ENCODE measurements at places on chromosomes 1 and 21.

- no peak for DNase-seq
These were observed 112.7 kb upstream of the BACE2 start for GRCh38 chr21:41055266-41055665.

DNA sequence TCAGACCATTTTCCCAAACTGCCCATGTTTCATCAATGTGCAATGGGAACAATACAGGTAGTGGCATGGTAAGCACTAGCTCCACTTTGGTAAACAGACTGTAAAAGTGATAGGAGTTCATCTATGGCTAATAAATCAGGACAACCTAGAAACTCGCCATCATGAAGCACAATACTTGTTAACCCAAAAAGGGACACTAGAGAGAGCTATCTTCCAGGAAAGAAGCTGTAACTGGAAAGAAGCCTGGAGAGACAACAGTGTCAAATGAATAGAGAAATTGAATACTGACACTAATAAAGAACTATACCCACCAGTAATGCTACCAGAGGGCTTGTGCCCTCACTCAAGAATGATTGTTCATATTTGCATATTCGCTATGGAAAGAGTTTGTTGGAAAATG lies 164.7 kb upstream of the RGS18 start:
- DNase-seq: no peak

DNA sequence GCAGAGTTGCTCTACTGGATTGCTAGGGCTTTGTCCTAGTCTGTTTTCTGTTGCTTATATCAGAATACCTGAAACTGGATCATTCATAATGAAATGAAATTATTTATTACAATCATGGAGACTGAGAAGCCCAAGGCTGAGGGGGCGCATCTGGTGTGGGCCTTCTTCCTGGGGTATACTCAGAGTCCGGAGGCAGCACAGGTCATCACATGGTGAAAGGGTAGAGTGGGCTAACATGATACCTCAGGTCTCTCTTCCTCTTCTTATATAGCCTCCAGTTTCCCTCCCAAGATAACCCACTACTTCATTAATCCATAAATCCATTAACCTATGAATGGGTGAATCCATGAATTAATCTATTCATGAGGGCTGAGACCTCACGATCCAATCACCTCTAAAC lies 667.6 kb upstream of the NCAM2 start:
- no peak for DNase-seq

- DNase-seq: no peak
These were observed 24.0 kb upstream of the C1orf21 start for GRCh38 chr1:184362876-184363275.

DNA sequence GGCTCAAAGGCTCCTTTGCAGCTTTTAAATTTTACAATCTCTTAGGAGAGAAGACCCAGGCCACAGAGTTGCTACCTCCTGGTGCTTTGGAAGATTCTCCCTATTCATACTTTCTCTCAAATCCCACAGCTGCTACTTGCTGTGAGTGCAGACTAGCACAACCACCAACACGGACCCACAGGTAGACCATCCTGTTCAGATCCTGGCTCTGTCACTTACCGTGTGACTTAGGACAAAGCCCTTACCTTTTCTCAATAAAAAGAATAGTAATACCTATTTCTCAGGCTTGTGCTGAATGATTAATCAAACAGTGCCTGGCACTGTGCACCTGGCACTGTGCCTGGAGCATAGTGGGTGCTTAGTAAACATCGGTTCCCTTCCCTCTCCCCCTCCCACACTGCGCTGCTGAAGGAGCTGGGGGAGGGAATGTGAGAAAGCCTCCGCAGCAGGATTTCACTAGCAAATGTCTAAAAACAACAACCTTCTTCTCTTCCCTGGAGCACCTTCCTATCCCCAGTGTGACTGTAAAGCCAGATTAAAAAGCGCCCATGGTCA lies 81.7 kb downstream of the PGM1 start:
- DNase-seq: no peak

GRCh38 chr1:89190017-89190416 lies 8.7 kb downstream of the GBP4 start:
- no peak for DNase-seq

DNA sequence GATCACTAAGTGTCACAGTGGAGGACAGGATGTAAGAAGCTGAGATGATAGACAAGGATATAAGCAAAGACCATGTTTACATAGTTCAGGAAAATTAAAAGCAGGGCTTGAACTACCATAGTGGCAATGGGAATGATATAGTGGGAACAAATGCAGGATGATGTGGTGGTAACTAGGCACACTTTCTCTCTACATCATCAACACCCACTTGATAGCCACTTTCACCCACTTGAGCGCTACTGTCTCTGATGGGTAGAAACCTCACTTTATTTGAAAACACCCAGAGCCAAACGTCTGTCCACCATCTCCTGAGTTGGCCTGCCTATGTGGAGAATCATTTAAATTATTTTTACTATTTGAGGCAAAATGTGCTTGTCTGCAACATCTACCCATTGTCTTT lies 305.0 kb upstream of the ST6GALNAC5 start:
- no peak for DNase-seq

GRCh38 chr1:12346483-12347151 lies 116.8 kb downstream of the VPS13D start:
- no peak for DNase-seq

GRCh38 chr21:17585875-17586450 lies 26.7 kb downstream of the BTG3 start:
- DNase-seq: peak; percentile 29

- DNase-seq: no peak
These were observed 4.1 kb upstream of the KRTAP12-2 start for GRCh38 chr21:44670642-44671432.

All from central memory CD4-positive, alpha-beta T cell (primary cell).